ENCODE measurements at places on chromosomes 1 and 21. TPM values are rescaled to one million over a fixed set of nuclear protein-coding genes. Genes with fewer than 3 reads are reported as not detected.

DNA sequence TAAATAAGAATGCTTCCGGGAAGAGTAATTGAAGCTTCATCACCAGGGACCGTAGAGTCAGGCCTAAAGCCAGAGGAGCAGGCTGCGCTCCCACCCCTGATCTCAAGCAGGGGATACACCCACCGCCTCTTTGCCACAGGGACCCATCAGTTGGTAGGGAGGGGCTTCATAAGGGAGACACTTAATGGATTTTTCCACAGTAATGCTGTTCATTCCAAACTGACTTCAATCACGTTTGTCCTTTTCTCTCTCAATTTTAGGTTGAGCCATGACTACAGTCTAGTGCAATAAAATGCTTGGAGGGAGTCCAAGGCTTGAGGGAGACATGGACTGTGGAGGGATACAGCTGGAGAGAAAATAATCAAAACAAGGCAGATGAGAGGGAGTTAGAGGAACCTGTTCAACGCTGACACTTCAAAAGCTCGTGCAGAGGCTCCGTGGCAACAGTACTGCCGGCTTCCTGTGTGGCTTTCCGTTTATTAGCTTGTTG is 111.5 kb downstream of the SEC16B start:
- no peak for DNase-seq

BCL2L15 gene
- 0.23 TPM for total RNA-seq

DNA sequence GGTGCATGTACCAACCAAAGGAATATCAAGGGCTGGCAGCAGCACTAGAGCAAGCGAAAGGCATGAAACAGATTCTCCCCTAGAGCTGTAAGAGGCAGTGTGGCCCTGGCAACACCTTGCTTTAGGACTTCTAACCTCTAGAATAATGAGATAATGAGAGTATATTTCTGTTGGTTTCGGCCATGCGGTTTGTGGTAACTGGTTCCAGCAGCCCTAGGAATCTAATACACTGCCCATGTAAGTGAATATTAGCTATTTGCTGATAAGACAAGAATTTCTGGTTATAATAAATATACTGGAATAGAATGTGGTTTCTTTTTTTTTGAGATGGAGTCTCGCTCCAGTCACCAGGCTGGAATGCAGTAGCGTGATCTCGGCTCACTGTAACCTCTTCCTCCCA is 199.4 kb downstream of the GABPA start:
- DNase-seq, result no peak

GRCh38 chr1:201970334-201971159 is 11.9 kb upstream of the RNPEP start:
- DNase-seq, result no peak

DNA sequence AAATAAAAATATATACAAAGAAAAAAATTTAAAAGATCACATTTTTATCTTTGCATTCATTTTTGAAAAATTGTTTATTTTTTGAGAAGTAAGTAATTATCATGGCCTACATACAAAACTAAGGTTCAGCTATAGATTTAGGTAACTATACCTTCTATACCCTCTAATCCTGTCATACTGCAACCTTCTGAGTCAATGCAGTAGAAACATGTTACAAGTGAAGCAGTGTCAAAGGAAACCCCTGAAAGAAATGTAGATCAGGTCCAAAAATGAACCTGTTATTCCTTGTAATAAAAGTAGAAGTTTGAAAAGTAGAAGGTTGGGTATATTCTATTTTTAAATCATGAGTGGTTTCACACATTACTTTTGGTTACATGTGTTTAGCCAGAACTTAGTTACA is 51.3 kb downstream of the PTGS2 start:
- no peak for DNase-seq

DNA sequence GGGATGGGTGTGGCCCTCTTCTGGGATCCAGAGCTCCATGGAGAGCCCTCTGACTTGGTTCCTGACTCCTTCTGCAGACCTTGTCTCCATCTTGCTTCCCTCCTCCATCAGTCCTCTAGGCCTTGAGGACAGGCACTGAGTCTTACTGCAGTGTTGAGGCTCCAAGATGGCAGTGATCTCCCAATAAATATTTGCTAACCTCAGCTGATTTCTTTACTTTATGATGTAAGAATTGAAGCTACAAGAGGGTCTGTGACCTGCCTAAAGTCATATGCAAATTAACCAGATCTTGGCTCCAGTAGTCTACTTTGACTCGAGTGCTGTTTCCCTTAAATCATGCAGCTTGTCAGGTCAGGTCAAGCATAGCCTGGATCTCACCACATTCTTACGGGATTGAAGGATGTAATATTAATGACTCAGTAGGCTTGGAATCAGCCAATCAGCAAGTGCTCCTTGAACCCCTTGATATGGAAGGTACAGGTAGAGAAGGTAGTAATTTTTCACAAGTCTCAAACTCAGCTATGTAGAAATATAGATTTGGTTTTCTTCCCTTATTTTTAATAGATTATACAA is 93.0 kb downstream of the CLIC6 start:
- no peak for DNase-seq

Measured in glomerular endothelial cell (primary cell).